Cerebellum (tissue), 4 donors: ENCODE measurements at places on chromosomes 6 and 20. TPM values are rescaled to one million over a fixed set of nuclear protein-coding genes. Genes with fewer than 3 reads are reported as not detected.

Gene VWA7
- 0.36 TPM for total RNA-seq

Gene SLC32A1
- total RNA-seq = 13.7 TPM

Gene HSPA12B
- 3.3 TPM for total RNA-seq

Gene PCED1A
- 20.0 TPM for total RNA-seq

Gene BPIFB2
- not detected for total RNA-seq

Gene HLA-DQB1
- total RNA-seq = not detected

Gene REPS1
- 103 TPM for total RNA-seq

Gene RHAG
- total RNA-seq = 0.64 TPM

Gene RALGAPB
- 63.0 TPM for total RNA-seq

Gene PNPLA1
- not detected for total RNA-seq

Gene ZBTB46
- 20.3 TPM for total RNA-seq

Gene MICA
- total RNA-seq = 2.7 TPM

Gene HDGFL1
- not detected for total RNA-seq

Gene MAK
- total RNA-seq = 0.82 TPM

Gene ARHGAP40
- total RNA-seq = not detected

Gene SLC17A2
- total RNA-seq = not detected

Gene RAET1L
- total RNA-seq = not detected

Gene GSTA1
- not detected for total RNA-seq

Gene MYCT1
- total RNA-seq = 3.1 TPM

Gene TSHZ2
- 7.1 TPM for total RNA-seq

Gene LAMA2
- total RNA-seq = 30.8 TPM

Gene SLC4A11
- total RNA-seq = 0.36 TPM

Gene CGAS
- total RNA-seq = 3.9 TPM

Gene COL21A1
- total RNA-seq = 15.5 TPM

Gene SLC26A8
- 3.7 TPM for total RNA-seq

Gene CAGE1
- total RNA-seq = 0.18 TPM

Gene CRISP2
- total RNA-seq = 0.54 TPM

Gene GPR6
- total RNA-seq = 0.27 TPM

Gene SMAP1
- total RNA-seq = 43.3 TPM

Gene FBXO30
- 51.6 TPM for total RNA-seq

Gene NKX2-4
- total RNA-seq = not detected

Gene OR12D3
- not detected for total RNA-seq

Gene TREM1
- 0.54 TPM for total RNA-seq

Gene C4A
- 13.5 TPM for total RNA-seq

Gene CCN5
- not detected for total RNA-seq

Gene BTNL2
- 0.18 TPM for total RNA-seq

Gene HRH3
- total RNA-seq = 1.7 TPM

Gene SOX18
- 1.6 TPM for total RNA-seq

Gene PTCRA
- not detected for total RNA-seq

Gene GRM1
- 28.9 TPM for total RNA-seq

Gene RAET1E
- not detected for total RNA-seq

Gene C6orf52
- 1.5 TPM for total RNA-seq

Gene HLA-DRB5
- total RNA-seq = not detected

Gene FAM209B
- total RNA-seq = not detected

Gene OGFRL1
- 37.6 TPM for total RNA-seq

Gene FLRT3
- total RNA-seq = 40.5 TPM

Gene REM1
- total RNA-seq = not detected

Gene BCAS1
- 6.1 TPM for total RNA-seq

Gene ZSCAN31
- total RNA-seq = 10.6 TPM

Gene PSORS1C2
- not detected for total RNA-seq

Gene SNPH
- total RNA-seq = 12.8 TPM

Gene PDE10A
- 41.5 TPM for total RNA-seq

Gene DEFB124
- total RNA-seq = not detected

Gene KCNK16
- not detected for total RNA-seq

Gene IRF4
- 0.27 TPM for total RNA-seq
